Posterior cingulate gyrus (tissue), 11 donors: ENCODE measurements at places on chromosomes 13 and 19.

DNA sequence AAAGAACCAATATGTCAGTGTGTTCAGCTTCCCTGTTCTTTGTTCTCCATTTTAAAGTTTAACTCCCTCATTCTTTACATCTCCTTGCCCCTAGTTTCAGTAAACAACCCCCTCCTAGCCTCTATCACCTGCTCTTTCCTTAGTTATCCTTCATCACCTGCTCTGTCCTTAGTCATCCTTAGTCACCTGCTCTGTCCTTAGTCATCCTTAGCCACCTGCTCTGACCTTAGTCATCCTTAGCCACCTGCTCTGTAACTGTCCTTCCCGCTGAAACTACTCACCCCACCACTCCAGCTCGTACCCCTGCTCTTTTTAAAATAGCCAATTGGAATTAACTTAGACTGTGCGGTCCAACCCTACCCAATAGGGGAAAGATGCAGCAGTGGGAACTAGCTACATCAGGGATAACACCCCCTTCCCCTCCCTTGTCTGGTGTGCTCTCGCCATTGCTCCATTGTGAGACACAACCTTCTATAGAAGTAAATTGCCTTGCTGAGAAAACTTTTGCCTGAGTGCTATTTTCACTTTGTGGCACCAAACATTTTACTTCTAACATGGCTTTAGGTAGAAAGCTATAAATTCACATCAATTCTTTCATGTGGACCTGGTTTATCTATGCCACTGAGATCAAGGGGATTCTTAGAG lies 16.2 kb downstream of the EDNRB start:
- DNase-seq, result no peak

- no peak for DNase-seq
Measured at GRCh38 chr19:10603084-10603872, 16.2 kb upstream of the AP1M2 start.

DNA sequence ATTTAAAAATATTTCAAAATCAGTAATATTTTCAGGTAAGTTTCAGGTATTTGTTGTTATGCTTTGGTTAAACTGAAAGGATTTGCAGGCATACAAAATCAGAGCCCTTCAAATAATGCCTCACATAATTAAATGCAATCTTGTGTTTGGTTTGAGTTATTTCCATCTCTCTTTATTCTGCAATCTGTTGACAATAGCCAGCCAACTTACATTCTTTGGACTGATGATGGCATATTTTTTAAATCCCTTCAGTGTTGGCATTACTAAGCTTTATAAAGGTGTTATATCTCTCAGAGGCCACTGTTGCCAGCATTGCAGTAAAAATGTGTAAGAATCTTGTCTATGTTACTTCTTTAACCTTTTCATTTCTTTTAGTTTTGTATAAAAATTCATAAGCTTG lies 257.2 kb upstream of the RFC3 start:
- DNase-seq, result no peak

DNA sequence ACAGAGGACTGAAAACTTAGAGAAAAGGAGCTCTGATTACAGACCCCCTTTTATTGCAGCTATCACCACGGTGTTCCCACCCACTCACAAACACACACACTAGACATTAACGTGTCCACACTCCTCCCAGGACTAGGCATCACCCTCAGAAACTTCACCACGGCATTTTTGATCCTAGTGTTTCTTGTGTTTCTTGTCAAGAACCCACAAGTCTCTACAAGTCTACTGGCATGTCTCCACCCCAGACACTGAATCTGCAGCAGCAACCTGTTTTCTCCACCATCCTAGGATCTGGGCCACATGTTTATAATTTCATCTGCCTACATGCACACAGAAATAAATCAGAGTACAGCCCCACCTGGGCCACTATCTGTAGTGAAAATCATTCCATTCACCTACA lies 4.3 kb downstream of the ZNF486 start:
- no peak for DNase-seq

- peak; percentile 98 for DNase-seq
Measured at GRCh38 chr19:13002166-13002898, 7.1 kb downstream of the NFIX start.

GRCh38 chr13:38166116-38166515 lies 183.5 kb upstream of the UFM1 start:
- DNase-seq, result no peak

DNA sequence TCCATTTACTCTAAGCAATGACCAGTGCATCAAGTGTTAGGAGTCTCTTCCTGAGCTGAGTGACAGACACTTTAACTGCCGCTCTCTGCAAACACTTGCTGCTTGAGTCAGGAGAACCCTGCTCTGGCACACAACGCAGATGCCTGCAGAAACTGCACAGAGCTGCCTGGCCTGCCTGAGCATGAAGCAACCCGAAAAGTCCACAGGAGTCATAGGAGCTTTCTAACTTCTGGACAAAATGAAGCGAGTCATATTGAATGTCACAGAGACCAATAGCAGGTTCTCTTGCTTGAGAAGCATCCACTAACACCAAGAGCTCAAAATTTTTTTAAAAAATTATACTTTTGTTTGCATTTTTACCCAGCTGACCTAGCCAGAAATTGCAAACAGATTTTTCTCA lies 232.4 kb downstream of the LHFPL6 start:
- no peak for DNase-seq

- DNase-seq, result no peak
Measured at GRCh38 chr13:42225051-42225450, 46.9 kb upstream of the AKAP11 start.

DNA sequence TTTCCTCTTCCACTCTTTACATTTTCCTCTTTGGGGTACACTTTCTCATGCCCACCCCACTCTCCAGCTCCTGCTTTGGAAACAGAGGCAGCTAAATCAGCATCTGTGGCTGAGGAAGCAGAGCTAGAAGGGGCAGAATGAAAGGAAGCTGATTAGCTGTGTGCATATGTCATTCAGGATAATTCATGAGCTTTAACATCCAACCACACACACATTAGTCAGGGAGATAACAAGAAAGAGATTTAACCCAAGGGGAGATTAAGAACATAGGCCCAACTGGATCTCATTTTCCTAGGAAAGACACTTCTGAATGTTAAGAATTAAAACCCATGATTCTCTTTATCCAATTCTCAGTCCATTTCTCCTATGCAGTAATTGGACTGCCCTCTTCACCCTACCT lies 405.5 kb downstream of the TBC1D4 start:
- no peak for DNase-seq

DNA sequence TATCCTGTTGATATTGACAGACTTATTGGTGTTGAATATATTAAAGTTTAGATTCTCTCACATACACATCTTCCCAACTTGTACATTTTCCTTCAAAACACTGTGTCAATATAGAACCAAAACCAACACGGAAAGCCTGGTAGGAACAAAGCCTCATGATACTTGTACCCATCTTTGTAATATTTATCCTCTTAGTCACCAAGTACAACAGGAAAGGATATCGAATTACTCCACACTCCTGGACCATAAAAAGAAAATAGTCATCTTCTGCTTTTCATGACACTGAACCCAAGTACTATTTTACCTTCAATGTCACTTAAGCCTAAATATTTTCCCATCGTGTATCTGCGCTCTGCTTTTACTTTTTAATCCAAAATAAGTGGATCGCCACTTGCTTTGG lies 702.9 kb upstream of the PCDH9 start:
- no peak for DNase-seq

GRCh38 chr13:91167706-91168385 lies 179.6 kb upstream of the MIR17HG start:
- DNase-seq, result no peak

DNA sequence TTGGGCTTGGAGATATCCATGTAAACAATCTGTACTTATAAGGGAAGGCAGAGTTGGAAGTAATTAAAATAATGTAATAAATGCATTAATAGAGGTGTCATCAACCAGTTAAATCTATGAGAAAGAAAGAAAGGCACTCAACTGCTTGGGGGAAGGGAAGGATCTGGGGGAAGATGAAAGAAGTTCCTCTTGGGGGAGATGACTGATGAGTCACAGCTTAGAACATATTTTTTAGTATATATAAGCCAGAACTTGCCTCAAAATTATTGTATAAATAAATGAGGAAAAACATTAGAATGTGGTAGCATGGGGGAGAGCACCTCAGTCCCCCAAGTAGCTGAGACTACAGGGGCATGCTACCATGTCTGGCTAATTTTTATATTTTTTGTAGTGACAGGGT lies 205.8 kb downstream of the GGACT start:
- DNase-seq, result no peak

- DNase-seq, result peak; percentile 96
Measured at GRCh38 chr19:32675720-32676185, at the start of gene RGS9BP. RGS9BP (plus strand) TSS chr19:32675848; CDS start chr19:32676264, 416 bp downstream.

GRCh38 chr13:49060678-49061387 lies 85.1 kb downstream of the FNDC3A start:
- no peak for DNase-seq

GRCh38 chr19:34365463-34366401 lies 736 bp downstream of the GPI start:
- peak; percentile 87 for DNase-seq

DNA sequence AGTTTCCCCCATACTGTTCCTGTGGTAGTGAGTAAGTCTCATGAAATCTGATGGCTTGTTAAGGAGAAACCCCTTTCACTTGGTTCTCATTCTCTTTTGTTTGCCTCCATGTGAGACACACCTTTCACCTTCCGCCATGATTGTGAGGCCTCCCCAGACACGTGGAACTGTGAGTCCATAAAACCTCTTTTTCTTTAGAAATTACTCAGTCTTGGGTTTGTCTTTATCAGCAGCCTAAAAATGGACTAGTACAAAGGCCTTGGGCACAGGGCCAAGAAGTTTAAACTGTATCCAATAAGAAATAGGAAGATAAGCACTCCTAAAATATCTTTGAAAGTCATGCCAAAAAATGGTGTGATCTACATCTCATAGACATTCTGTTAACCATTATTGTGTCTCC lies 176.9 kb downstream of the TBC1D4 start:
- no peak for DNase-seq

- no peak for DNase-seq
Measured at GRCh38 chr13:51477149-51477548, 24.3 kb upstream of the INTS6 start.

GRCh38 chr13:111382411-111382810 lies 62.0 kb downstream of the TEX29 start:
- no peak for DNase-seq

DNA sequence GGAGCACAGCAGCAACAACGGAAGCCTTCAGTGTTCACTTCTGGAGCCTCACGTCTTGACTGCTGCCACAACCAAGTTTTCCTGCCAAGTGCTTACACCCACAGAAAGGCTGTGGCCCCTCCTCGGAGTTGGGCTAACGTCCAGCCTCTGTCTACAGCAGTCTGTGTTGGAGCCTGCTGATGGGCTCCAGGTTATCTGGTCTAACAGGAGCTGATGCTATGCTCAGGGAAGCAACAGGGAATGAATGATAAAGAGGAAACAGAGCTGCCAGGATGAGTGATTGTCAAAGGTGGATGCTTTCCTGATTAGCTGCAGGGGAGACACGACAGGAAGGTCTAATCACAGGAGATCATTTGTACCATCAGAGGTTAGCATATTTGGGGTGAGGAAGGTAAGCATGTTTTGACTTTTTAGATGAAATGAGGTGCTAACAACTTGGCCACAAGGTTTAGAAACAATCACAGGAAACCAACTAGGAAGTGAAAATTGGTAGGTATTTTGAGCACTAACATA lies 53.8 kb upstream of the RCBTB2 start:
- DNase-seq, result peak; percentile 29

- no peak for DNase-seq
Measured at GRCh38 chr19:51116736-51117286, 7.9 kb upstream of the SIGLEC9 start.

DNA sequence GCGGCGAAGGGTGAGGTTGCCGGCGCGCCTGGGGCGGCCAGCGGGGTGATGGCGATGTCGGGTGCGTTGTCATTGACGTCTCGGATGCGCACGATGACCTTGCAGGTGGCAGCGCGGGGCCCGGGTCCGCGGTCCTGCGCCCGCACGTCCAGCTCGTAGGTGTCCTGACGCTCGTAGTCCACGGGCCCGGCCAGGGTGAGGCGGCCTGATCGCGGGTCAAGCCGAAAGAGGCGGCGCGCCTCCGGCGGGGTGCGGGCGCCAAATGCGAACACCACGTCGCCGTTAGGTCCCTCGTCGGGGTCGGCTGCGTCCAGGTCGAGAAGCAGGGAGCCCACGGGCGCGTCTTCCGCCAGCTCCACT lies 1.1 kb downstream of the PCDH8 start:
- peak; percentile 85 for DNase-seq

DNA sequence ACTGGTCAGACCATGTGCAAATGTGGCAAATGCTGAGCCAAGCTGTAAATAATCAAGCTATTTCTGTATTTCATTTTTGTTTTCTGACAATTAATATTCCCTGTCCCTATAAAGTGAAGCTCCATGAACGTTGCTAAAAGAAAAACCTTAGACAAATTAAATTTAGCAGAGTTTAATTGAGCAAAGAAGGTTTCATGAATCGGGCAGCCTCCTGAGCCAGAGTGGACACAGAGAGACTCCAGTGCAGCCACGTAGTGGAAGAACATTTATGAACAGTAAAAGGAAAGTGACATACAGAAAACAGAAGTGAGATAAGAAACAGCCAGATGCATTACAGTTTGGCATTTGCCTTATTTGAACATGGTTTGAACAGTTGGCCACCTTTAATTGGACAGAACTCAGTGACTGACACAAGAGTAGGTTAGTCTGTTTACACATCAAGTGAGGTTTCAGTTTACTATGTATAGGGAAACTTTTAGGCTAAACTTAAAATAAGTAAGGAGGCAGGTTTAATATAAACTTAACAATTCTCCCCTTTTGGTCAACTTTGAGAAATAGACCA lies 69.7 kb downstream of the UFM1 start:
- DNase-seq, result no peak

- DNase-seq, result no peak
Measured at GRCh38 chr19:45206328-45206727, 27.7 kb downstream of the BLOC1S3 start.

DNA sequence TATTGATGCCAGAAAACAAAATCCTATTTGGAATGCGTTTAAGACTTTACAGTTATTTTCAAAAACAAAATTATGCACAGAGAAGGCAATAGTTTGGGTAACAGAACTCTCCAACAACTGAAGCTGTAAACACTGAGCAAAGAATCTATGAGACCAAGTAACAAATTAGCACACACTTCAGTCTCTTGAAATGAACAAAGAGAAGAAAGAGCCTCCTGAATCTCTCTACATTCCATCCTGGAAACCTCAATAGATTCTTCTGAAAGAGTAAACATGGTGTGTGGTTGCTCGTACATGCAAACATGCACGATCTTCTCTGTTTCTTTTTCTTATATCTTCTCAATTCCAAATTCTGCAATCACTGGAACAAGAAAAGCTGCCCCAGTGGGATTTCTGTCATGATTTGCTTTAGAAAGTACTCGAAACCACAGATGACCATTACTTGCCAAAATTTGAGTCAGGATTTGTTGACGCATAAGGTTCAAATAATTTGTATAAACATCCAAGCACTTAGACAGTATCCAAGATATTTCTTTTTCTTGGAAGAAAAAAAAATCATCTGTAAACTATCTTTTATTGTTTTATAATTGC lies 137.9 kb upstream of the DACH1 start:
- DNase-seq, result no peak

DNA sequence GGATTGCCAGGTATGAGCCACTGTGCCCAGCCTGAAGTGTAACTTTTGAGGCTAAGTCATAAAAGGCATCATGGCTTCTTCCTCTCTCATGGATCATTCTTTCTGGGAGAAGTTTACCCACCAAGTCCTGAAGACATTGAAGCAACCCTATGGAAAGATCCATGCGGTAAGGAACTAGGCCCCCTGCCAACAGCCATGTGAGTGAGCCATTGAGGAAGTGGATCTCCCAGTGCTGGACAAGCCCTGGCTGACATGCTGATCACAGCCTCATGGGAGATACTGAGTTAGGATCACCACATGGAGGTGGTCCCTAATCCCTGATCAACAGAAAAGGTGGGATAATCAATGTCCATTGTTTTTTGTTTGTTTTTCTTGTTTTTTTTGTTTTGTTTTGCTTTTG lies 3.3 kb upstream of the NUDT19 start:
- no peak for DNase-seq
